ENCODE measurements at places on chromosomes 2 and 18. TPM values are rescaled to one million over a fixed set of nuclear protein-coding genes. Genes with fewer than 3 reads are reported as not detected.

- DNase-seq: no peak
- no peak overlapping the region for H3K4me3 ChIP-seq
- no peaks in the 10 kb centered on the region for H3K27me3 ChIP-seq
- no peaks in the 10 kb centered on the region for H3K4me1 ChIP-seq
These were observed 12.3 kb downstream of the FLACC1 start for GRCh38 chr2:201344663-201345366.

- DNase-seq: no peak
- H3K27ac ChIP-seq: no peak overlapping the region
- H3K27me3 ChIP-seq: no peaks in the 10 kb centered on the region
- H3K36me3 ChIP-seq: no peaks in the 10 kb centered on the region
- H3K4me1 ChIP-seq: peaks cover 17% of the 10 kb centered on the region
- no peak overlapping the region for H3K4me3 ChIP-seq
These were observed 100.2 kb downstream of the SH3RF3 start for GRCh38 chr2:109229094-109229675.

GRCh38 chr18:6938003-6938402 is 179.6 kb downstream of the LAMA1 start:
- H3K36me3 ChIP-seq: no peaks in the 10 kb centered on the region
- H3K27ac ChIP-seq: no peak overlapping the region
- H3K4me1 ChIP-seq: no peaks in the 10 kb centered on the region
- no peaks in the 10 kb centered on the region for H3K27me3 ChIP-seq
- H3K4me3 ChIP-seq: no peak overlapping the region
- DNase-seq: no peak

DNA sequence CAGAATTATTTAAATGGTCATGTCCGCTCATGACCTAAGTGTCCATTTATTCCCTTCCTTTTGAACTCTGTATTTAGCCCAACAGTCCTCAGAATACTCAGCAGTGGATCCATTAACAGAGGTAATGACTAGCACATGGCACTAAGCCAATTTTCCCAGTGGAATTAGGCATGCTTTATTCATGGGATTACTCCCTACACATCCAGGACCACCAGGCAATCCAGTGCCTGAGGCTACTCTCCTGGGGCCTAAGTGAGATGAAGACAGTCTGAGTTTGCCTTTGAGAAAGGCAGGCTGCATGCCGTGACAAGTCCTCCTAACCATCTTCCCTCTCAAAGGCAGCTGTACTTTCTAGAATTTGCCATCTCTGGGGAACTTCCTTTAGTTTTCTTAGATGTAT is 128.6 kb downstream of the SPOPL start:
- DNase-seq: no peak
- no peak overlapping the region for H3K27ac ChIP-seq
- H3K36me3 ChIP-seq: no peaks in the 10 kb centered on the region
- H3K4me3 ChIP-seq: no peak overlapping the region

SMC6 gene
- total RNA-seq: 15.0 TPM

DNA sequence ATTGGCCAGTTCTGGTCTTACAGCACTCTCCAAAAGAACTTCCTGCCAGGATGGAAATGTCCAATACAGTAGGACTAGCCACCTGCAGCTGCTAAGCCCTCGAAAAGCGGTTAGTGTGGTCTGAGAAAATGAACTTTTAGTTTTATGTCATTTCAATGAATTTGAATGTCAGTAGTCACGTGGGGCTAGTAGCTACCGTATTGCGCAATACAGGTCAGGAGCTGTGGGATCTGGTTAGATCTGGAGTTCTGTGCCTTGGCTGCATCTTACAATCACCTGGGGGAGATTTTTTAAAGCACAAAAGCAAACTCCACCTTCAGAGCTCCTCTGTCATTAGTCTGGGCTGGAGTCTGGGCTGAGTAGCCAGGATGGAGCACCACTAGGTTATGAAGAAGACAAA is 35.9 kb downstream of the C1QL2 start:
- H3K36me3 ChIP-seq: no peaks in the 10 kb centered on the region
- DNase-seq: no peak
- peaks cover 25% of the 10 kb centered on the region for H3K27me3 ChIP-seq
- H3K4me3 ChIP-seq: no peak overlapping the region
- no peaks in the 10 kb centered on the region for H3K4me1 ChIP-seq

- no peak overlapping the region for H3K4me3 ChIP-seq
- no peaks in the 10 kb centered on the region for H3K36me3 ChIP-seq
- no peaks in the 10 kb centered on the region for H3K27me3 ChIP-seq
These were observed 8.0 kb upstream of the SFTPB start for GRCh38 chr2:85675866-85676548.

GRCh38 chr2:238116298-238117198 is 16.4 kb downstream of the ESPNL start:
- no peak overlapping the region for H3K27ac ChIP-seq
- H3K4me1 ChIP-seq: no peaks in the 10 kb centered on the region
- H3K36me3 ChIP-seq: no peaks in the 10 kb centered on the region

DNA sequence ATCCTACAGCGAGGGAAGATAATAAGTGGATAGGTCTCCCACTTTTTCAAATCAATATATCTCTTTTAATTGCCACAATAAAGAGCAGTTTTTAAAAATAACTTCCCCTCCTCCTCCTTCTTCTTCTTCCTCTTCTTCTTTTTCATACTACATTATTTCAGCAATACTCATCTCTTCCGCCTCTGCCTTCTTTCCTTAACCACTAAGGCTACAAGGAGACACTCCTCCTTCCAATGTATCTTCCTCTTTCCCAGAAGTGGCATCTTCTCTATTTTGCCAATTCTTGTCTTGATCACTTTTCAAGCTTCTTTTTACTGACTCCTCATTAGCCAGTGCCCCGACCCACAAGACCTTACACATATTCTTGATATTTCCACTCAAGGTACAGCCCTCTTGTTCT is 546.6 kb upstream of the CHAC2 start:
- no peak overlapping the region for H3K4me3 ChIP-seq
- no peak overlapping the region for H3K27ac ChIP-seq
- H3K27me3 ChIP-seq: no peaks in the 10 kb centered on the region
- no peaks in the 10 kb centered on the region for H3K36me3 ChIP-seq
- DNase-seq: no peak

- H3K4me1 ChIP-seq: no peaks in the 10 kb centered on the region
- no peaks in the 10 kb centered on the region for H3K36me3 ChIP-seq
- no peak overlapping the region for H3K27ac ChIP-seq
- no peaks in the 10 kb centered on the region for H3K27me3 ChIP-seq
- H3K4me3 ChIP-seq: no peak overlapping the region
These were observed 21.9 kb downstream of the GALNT3 start for GRCh38 chr2:165772183-165772582.

LINC00305 gene
- total RNA-seq: not detected

Measured in lower lobe of right lung (tissue), 2 donors.